ENCODE measurements at places on chromosomes 16 and 17. TPM values are rescaled to one million over a fixed set of nuclear protein-coding genes. Genes with fewer than 3 reads are reported as not detected.

GRCh38 chr16:2150418-2151187 lies 2.2 kb downstream of the RAB26 start:
- ATAC-seq: no peak

The CA5A gene
- 0.97 TPM for total RNA-seq

- no peak for ATAC-seq
Measured at GRCh38 chr16:23948949-23949411, 113.2 kb downstream of the PRKCB start.

GRCh38 chr17:42672038-42672437 lies 4.8 kb downstream of the PLEKHH3 start:
- no peak for ATAC-seq

DNA sequence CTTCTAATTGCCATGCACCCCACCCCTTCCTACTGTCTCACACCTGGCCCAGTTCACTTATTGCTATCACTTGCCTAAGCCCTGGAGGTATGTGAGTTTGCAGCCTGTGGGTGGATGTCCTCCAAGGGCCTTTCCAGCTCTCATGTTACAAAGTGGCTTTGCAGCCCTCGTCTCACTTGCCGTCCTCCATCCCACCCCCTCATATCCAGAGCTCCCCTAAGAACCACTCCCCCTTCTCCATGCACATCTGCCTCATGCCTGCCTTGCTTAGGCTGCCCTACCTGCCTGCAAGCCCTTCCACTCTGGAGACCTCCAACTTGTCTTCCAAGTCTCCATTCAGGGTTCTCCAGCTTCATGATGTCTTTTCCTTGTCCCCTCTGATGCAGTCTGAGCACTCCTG lies 119.4 kb upstream of the NLRP1 start:
- no peak for ATAC-seq

DNA sequence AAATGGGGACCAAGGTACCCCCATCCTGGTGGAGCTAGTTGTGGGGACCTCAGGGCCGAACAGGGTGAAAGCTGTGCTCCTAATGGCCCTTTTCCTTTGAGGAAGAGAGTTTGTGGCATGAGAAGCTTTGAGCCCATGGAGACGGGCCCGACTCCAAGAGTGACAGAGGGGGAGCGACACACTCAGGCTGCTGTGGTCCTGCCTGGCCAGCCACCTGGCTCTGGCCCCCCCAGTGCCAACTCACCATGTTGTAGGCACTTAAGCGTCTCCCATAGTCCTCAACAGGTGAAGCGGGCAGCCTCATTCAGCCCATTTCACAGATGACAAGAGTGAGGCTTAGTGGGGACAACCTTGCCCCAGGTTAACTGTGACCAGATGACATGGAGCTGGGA lies 1.6 kb downstream of the IL21R start:
- ATAC-seq: no peak

DNA sequence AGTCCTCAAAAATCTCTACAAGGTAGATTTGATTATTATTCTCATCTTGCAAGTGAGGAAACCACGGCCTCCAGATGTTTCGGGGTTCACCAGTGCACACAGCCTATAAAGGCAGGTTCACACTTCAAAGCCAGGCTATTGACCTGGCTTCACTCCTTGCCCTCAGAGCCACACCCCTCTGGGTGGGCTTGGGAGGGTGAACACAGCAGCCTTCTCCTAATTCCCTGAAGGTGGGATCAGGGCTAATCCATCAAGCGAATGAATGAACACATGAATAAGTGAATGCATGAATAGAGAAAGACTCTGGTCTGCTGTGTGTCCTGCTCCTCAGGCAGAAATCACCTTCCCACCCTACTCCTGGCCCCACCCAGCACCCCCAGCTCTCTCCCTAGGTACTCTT lies 139.0 kb downstream of the CYLD start:
- peak; percentile 28 for ATAC-seq

GRCh38 chr17:66275651-66276050 lies 26.8 kb upstream of the PRKCA start:
- ATAC-seq: no peak

- no peak for ATAC-seq
Measured at GRCh38 chr16:15833541-15833940, 23.3 kb downstream of the MYH11 start.

DNA sequence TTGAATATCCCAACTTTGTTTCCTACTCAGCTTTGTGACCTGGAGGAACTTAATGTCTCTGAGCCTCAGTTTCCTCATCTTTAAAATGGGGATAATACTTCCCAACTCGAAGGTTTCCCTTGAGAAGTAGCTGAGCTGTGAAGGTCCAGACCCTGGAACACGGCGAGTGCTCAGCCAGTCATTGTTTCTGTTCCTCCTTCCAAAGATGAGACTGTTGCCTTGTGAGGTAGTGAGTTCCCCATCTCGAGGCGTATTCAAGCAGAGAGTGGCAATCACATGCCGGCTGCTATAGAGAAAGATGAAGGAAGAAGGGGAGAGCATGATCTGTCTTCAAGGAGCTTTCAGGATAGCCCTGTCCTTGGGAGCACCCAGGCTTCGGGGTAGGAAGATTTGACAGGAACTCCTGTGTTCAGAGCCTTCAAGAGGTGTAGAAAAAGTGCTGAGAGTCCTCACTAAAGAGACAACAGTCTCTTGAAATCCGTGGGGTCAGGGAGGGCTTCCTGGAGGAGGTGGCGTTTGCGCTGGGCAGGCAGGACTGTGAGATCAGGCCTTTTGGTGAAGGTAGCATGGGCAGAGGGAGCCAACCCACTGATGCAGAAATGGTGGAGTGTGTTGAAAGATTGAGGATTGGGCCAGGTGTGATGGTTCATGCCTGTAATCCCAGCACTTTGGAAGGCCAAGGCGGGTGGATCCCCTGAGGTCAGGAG lies 27.2 kb downstream of the SPNS2 start:
- no peak for ATAC-seq

Data from motor neuron (in vitro differentiated cells).